ENCODE measurements at places on chromosomes 2 and 18.

GRCh38 chr18:62571037-62571436 lies 48.2 kb downstream of the ZCCHC2 start:
- DNase-seq, result no peak

- DNase-seq, result no peak
Observed at GRCh38 chr2:143499061-143499460, 369.8 kb downstream of the ARHGAP15 start.

DNA sequence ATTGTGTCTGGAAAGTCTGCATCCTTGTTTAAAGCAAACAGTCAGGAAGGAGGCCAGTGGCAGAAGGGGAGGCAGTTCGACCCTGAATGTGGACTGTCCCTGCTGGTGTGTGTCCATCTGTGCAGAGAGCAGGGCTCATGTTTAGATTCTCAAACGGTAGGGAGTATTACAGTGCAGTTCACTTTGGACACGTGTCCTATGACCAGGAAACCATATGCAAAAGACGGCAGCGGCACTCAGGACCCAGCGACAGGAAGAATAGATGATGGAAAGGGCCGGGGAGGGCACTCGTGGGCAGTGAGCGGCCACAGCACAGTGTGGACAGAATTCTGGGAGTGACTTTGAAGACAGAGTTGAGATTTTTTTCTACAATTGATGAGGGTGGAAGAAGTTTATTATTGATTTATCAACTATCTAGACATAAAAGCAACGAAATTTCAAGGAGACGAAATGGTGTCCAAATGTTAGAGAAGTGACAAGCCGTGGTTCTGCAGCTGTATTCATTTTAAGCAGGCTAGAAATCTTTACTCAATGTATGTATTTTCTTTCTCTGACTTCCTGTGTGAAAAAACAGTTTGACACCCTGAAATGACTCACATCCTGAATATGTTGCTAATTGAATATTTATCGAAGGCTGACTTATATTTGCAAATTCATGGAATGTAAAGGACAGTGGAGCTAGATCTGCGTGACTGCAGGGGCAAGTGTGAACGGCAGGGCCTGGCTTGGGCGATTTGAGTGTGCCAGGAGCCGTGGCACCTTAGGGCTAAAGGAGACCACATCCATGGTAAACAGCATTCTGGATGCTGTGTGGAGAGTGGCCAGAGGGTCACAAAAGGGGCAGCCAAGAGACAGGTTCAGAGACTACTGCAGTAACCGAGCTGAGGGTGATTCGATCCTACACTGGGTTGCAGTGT lies 214.2 kb downstream of the PTGR3 start:
- no peak for DNase-seq

DNA sequence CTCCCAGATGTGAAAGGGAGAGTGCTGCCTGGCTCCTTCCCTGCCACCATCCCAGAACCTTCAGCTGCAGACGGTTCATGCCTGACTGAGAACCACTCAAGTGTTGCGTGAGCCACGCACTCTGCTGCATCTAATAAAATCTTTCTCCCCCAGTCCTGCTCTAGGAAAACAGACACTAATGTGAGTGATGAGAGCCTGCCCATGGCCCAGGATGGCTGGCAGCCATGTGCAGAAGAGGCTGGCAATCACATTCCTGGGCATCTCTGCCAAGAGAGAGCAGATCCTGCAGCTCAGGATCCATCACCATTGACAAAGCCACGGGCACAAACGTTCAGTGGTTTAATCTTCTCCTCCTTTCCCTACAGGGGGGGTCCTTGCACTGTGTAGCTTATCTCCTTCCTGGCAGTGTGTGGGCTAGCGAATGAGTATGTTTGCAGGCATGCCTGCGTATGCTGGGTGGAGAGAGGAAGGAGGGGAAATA lies 477.5 kb downstream of the SLC4A3 start:
- DNase-seq, result no peak

GRCh38 chr2:1550658-1551316 lies 137.5 kb downstream of the TPO start:
- DNase-seq, result peak; percentile 16

DNA sequence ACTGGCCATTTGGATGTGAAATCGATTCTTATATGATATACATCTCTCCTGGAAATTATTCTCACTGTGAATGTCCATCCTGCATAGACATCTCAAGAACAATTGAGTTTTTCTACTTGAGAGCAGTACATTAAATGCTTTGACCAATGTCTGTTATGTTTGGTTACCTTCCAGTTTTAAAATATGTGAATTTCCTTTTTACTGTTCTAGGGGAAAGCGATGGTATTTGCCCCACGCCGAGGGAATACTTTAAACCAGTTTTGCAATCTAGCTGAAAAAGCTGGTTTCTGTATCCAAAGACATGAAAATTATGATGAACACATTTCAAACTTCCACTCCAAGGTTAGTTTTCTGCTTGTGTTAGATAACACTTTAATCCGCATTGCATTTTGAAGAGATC lies 175.3 kb upstream of the SIX3 start:
- DNase-seq, result no peak

DNA sequence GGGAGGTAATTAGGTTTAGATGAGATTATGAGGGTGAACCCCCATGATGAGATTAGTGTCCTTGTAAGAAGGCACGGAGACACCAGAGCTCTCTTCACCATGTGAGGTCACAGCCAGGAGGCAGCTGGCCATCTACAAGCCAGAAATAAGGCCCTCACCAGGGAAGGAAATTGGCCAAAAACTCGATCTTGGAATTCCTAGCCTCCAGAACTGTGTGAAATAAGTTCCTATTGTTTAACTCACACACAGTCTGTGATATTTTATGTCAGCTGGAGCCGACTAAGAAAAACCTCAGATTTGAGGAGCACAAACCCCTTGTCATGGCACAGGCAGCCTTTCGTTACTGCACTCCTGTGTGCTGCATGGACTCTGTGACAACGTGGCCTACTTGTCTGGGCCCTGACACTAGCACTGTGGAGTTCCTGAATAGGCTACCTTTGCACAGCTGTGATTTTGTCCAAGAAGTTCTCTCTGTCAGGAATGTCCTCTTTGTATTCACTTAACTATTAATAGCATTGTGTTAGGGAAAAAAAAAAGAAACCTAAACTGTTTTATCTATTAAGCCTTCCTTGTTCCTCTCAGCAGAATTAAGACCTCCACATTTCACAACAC lies 319.8 kb downstream of the TDRD15 start:
- no peak for DNase-seq

DNA sequence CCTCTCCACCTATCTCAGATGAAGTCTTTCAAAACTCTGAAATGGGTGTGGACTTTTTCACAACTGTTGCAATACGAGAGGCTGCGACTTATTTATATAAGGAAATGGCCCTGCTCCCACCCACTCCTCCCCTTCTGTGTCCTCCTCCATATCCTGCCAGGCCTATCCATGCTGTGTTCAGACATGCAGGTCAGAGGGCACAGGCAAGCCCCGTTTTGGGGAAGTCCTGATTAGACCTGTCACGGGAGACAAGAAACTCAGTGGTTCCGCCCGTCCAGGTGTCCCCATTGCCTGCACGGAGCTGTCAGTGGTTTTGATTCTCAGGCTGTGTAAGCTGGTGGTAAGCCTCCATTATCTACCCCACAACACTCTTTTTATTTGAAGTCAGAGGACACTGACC lies 99.6 kb upstream of the MGAT5 start:
- DNase-seq, result no peak

Measured in NCI-H1930 (cell line).